A549 treated with GW870086 at 1 μM for 4 hours (cell line): ENCODE measurements at places on chromosomes 4 and X. TPM values are rescaled to one million over a fixed set of nuclear protein-coding genes. Genes with fewer than 3 reads are reported as not detected.

The TCEAL2 gene
- not detected in 5 replicates for total RNA-seq

The DIPK2B gene
- not detected in 5 replicates for total RNA-seq

The CENPE gene
- 4.6 to 8.9 TPM (median 6.9 TPM) in 5 replicates for total RNA-seq

The STAG2 gene
- 20.4 to 38.9 TPM (median 34.3 TPM) in 5 replicates for total RNA-seq

The AR gene
- 2.7 to 3.3 TPM (median 2.9 TPM) in 5 replicates for total RNA-seq

The AFAP1 gene
- total RNA-seq, result 14.8 to 23.2 TPM (median 21.1 TPM) in 5 replicates

The ALB gene
- total RNA-seq, result 0.19 to 2.7 TPM in 2 of 5 replicates, not detected in the others

The SMR3B gene
- not detected in 5 replicates for total RNA-seq

The FRYL gene
- total RNA-seq, result 8.3 to 12.0 TPM (median 9.8 TPM) in 5 replicates

The NR3C2 gene
- 0.02 TPM in 1 of 5 replicates, not detected in the others for total RNA-seq

The SUPT20HL2 gene
- not detected in 5 replicates for total RNA-seq

The FAM50A gene
- total RNA-seq, result 92.4 to 124 TPM (median 106 TPM) in 5 replicates

The THAP6 gene
- 4.8 to 7.0 TPM (median 5.5 TPM) in 5 replicates for total RNA-seq

The TMEM47 gene
- total RNA-seq, result 0.87 to 1.5 TPM (median 1.2 TPM) in 5 replicates

The UBQLN2 gene
- 20.5 to 24.2 TPM (median 21.3 TPM) in 5 replicates for total RNA-seq

The DNAAF6 gene
- 0.10 TPM in 1 of 5 replicates, not detected in the others for total RNA-seq

The MAGEB2 gene
- total RNA-seq, result not detected in 5 replicates

The COX18 gene
- total RNA-seq, result 5.0 to 7.4 TPM (median 6.4 TPM) in 5 replicates

The P2RY8 gene
- total RNA-seq, result 0.02 to 0.10 TPM (median 0.07 TPM) in 3 of 5 replicates, not detected in the others
